Stimulated activated CD4-positive, alpha-beta T cell treated with anti-CD3 and anti-CD28 coated beads, Interleukin-4, amount 100 ng/mL, for 4 hours (primary cell): ENCODE measurements at places on chromosomes 12 and 14.

DNA sequence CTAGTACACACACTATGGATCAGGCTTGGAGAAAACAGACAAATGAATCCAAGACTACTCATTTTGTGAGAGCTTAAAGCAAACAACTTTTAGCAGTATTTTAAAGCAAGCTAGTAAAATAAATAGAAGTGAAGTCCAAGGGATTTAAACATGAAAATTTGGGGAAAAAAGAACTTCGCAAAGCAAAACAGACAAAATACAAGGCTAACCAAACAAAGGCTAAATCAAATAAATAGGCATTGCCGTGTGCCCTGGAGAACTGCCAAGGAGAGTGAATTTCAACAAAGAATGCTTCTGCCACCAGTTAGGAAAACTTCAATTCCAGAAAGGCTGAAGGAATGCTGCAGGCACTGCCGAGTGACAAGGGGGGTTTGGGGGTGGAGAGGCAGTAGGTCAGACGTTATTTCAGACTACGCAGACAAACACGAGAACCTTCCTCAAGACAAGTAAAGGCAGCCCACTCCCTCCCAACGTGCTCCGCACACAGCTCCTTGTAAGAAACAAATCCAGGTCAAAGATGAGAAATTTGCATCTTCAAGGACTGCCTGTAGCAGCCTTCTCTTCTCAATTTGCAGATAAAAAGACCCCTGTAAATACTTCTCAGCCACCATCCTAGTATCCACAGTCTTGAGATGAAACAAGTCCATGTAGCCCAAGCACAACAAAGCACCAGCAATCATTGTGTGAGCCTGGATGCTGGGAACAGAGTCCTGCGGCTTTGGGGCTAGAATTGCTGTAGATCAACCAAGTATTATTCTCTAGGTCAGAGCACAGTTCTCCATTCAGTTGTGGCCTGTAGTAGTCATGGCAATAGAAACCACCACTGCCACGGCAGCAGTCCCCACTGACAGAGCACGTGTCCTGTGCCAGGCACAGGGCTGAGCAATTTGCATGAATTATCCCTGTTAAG is 43.3 kb downstream of the EFCAB11 start:
- DNase-seq = no peak

DNA sequence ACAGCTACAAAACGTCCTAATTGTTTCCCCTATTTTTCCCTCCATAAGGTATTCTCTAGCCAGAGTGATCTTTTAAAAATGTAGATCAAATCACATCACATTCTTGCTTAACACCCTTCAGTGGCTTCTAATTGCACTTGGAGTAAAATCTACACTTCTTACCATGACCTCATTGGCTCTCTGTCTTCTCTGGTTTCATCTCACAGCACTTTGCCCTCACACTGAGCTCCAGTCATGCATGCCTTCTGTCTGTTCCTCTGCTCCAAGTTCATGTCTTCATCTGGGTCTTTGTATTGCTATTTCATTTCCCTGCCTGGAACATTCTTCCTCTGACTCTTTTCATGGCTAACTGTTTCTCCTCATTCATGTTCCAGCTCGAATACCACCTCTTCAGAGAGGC is 220.4 kb upstream of the GARIN6 start:
- no peak for DNase-seq

DNA sequence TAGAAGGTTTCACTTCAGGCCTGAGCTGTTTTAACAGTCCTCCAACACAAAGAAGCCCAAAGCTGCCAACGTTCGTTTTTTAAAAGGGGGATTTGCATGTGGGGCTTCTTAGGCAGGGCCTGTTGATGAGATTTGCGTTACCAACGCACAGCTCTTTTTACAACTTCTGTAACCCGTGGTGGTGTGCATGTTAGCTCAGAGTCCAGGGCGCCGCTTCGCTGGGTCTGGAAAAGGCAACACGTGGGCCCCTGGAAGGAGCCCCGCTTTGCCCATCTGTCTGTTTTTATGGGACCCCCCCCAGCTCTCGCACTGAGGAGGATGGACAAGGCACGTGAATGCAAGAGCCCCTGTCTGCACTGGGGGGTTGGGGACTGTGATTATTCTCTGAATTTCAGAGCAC is 84.0 kb downstream of the ESR2 start:
- DNase-seq = no peak

- DNase-seq = no peak
These were observed 763.7 kb upstream of the TMEM132C start for GRCh38 chr12:127503246-127503645.

GRCh38 chr12:52539083-52539820 is 13.7 kb downstream of the KRT71 start:
- no peak for DNase-seq

- no peak for DNase-seq
These were observed 1.8 kb upstream of the DDX47 start for GRCh38 chr12:12811343-12811742.

DNA sequence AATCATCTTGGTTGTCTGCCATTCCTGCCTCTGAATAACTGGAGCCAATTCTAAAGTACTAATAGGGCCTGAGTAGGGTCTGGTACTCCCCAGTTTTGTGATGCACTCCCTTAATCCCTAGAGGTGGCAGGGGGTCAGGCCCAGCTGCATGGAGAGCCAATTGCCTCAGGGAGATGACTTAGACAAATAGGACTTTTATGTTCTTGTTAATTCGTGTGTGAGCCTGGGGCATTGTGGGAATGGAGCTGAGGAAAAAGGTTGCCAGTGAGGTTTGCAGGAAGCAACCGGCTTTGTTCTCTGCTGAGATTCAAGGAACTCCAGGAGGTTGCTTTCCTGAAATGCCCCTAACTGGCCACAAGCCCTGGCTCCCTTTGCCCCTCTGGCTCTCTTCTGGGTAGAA is 6.8 kb upstream of the DCD start:
- DNase-seq = no peak

GRCh38 chr12:104704224-104704779 is 247.6 kb downstream of the CHST11 start:
- DNase-seq = no peak

- no peak for DNase-seq
These were observed 455.5 kb downstream of the RGS6 start for GRCh38 chr14:72387726-72388125.

DNA sequence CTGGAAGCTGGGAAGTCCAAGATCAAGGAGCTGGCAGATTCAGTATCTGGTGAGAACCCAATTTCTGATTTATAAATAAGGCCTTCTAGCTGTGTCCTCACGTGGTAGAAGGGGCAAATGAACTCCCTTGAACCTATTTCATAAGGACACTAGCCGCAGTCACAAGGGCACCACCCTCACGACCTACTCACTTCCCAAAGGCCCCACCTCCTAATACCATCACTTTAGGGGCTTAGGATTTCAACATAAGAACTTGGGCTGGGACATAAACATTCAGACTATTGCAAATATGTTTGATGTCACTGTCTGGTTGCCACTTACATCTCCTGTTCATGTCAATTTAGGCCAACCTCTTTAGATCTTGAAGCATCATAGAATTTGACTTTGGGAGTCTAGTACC is 10.8 kb upstream of the CNIH1 start:
- DNase-seq = no peak

DNA sequence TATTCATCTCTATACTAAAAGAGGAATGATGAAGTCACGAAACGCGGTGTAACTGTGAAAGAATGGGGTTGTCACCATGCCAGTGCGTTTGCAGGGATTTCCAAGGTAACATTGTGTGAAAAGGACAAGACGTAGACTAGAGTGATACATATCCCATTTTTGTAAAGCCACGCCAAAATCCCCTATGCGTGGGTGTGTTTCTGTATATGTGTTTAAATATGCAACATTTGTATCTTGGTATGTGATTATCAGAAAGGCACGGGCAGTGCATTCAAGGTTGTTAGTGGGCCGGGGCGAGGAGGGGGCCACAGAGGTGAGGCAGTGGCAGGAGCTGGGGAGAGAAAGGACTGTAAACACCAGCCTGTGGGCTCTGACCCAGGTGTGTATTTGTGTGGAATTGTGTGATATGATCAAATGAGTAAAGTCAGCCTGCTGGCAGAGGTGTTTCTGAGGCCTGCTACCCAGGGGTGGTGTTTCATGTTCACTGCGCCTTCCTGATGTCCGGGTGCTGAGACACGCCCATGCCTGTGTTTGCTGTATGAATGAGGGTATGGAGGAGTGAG is 137.8 kb downstream of the ADGRD1 start:
- no peak for DNase-seq

- DNase-seq = no peak
These were observed 16.9 kb downstream of the ASPG start for GRCh38 chr14:104102282-104102914.

GRCh38 chr12:85325442-85325841 is 45.4 kb downstream of the ALX1 start:
- DNase-seq = no peak

DNA sequence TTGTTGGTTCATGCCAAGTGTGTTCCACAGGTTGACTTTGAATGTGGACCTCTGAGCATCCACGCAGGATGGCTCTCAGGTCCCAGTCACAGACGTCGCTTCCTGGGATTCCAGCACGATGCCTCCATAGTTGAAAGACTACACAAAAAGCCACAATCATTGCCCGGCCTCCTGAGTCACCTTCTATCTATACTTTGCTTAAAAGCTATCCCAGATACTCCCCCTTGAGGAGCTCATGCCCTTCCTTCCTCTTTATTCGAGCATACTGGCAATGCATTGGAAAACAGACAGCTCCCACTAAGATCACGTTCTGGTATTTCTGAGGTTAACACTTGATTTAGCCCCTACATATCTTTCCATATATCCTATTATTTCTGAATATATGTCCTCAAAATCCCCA is 40.1 kb downstream of the ZNF664 start:
- no peak for DNase-seq

DNA sequence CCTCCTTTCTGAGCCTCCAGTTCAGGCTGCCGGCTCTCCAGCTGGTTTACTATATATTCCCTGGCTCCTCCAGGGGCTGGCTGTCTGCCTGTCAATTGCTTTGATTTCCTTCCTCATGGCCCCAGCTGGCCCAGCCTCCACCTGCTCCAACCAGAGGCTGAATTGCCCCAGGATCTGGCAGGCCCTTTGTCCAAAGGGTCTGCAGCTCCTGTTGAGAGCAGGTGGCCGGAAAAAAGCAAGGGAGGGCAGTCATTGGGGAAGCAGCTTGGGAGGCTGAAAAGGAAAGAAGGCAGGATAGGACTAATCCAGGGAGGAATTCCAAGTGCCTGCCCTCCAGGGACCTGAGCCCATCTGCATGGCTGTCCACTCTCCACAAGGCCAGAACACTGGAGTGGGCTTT is 25.3 kb downstream of the PAH start:
- DNase-seq = no peak

GRCh38 chr14:22071006-22071405 is 397.4 kb upstream of the OR4E1 start:
- no peak for DNase-seq

GRCh38 chr14:94398536-94398935 is 10.1 kb upstream of the SERPINA1 start:
- no peak for DNase-seq

GRCh38 chr12:102653406-102653805 is 173.0 kb upstream of the IGF1 start:
- DNase-seq = no peak

DNA sequence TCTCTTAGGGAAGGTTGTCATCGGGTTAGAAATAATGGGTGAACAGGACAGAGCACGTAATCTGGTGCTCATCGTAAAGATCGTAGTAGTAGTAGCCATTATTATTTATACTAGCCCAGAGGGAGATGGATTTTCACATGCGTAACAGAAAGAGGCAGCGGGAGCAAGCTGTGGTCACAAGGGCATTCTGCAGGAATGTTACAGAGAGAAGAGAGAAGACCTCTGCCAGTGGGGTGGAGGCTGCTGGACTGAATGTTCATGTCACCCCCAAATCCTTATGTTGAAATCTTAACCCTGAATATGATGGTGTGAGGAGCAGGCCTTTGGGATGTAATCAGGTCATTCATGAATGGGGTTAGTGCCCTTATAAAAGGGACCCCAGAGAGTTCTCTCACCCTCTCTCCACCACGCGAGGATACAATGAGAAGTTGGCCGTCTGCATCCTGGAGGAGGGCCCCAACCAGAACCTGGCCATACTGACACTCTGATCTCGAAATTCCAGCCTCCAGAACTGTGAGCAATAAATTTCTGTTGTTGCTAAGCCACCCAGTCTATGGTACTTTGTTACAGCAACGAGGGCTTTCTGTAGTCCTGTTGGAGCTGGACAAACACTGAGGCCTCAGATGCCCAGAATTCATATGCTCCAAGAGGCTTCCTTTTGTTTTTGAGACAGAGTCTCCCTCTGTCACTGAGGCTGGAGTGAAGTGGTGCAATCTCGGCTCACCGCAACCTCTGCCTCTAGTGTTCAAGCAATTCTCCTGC is 131.2 kb upstream of the MED13L start:
- DNase-seq = no peak

GRCh38 chr14:77228056-77228455 is 43.0 kb downstream of the NGB start:
- DNase-seq = no peak

GRCh38 chr14:30706704-30707103 is 84.6 kb downstream of the SCFD1 start:
- DNase-seq = no peak

DNA sequence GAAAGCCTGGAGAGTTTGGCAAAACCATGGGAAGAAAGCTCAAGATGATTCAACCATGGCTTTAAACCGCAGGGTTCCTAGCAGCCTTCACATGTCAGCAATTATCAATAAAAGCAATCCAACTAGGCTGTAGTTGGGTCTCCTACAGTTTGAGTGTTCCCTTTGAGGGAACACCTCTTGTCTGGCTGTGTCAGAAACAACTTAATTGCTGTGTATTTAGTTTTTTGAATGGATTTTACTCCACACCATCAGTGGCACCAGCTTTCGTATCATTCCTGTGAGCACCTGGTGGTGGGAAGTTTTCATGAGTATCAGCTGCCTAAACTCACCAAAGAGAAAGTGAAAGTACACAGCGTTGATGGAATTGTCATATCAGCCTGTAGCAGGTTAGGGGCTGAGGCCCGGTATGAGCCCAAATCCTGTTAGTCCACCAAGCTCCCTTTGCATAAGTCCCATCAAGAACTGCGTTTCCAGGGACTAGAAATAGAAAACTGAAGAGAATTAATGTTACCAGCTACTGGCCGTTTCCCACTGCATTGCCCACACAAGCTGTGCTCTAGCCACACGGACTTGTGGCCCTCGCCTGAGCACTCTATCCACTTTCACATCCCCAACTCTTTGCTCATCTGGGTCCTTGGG is 10.9 kb upstream of the IL26 start:
- peak; percentile 8 for DNase-seq

GRCh38 chr14:36655571-36655962 is 6.1 kb upstream of the PAX9 start:
- DNase-seq = no peak

DNA sequence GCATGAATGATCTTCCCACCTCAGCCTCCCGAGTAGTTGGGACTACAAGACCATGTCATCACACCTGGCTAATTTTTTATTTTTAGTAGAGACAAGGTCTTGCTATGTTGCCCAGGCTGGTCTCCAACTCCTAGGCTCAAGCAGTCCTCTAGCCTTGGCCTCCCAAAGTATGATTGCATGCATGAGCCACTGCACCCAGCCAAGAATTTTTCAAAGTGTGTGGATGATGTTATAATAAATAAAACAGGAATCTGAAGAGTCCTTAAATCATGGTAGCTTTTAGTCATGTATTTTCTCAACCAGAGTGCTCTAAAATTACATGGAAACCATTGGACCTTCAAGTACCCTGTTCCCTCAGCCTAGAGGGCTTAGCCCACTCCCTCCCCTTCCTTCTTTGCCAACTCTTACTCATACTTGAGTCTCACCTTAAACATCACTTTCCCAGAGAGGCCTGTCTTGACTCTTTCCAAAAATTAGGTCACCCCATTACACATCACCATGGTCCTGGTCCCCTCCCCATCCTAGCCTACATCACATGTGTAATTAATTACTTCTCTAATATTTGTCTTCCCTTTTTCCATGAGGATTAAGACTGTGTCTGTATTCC is 52.2 kb upstream of the BICDL1 start:
- no peak for DNase-seq

- DNase-seq = no peak
These were observed 3.6 kb downstream of the VDR start for GRCh38 chr12:47901063-47901717.
